ENCODE measurements at places on chromosomes 2 and 18.

DNA sequence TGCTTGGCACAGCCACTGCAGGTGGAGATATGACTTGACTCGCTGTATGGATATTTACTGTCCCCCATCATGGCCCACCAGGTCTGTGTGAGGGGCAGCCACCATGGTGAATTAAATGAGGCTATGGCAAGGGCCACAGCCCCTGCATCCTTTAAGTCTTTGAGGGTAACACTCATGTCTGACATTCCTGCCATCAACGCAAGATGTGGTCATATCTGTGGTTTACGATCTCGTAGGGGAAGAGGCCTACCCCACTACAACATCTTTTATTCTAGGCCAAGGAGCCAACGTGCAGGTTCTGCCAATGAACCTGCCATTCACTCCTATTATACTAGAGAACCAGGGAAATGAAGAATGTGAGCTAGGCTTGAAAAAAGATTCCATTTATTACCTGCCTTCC is 381.6 kb upstream of the ID2 start:
- no peak for DNase-seq

- no peak for DNase-seq
Observed at GRCh38 chr2:231017231-231017598, 20.1 kb upstream of the C2orf72 start.

- DNase-seq: no peak
Observed at GRCh38 chr2:58992062-58992706, 751.1 kb upstream of the FANCL start.

GRCh38 chr2:217902379-217903141 is 100.2 kb downstream of the TNS1 start:
- DNase-seq: no peak

DNA sequence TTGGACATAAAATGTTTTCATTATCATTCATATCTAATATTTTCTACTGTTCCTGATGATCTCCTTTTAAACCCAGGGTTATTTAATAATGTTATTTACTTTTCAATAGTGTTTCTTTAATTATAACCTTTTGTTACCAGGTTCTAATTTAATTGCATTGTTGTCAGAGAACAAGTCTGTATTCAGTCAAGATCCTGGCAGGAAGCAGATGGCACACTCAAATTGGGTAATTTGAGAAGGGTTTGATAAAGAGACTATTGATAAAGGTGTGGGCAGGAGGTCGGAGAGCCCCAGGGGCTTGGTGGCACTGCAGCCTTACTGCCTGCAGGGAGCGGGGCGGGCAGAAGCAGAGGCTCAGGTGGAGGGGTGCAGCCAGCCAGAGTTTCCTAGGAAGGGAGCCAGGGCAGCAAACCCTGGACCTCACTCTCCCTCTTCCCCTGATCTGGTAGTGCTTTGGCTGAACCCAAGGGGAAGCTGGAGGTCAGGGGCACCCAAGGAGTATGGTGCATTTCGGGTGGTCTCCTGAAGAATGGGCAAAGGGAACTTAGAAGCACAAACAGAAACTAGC is 2.3 kb upstream of the KIF1A start:
- DNase-seq: no peak

DNA sequence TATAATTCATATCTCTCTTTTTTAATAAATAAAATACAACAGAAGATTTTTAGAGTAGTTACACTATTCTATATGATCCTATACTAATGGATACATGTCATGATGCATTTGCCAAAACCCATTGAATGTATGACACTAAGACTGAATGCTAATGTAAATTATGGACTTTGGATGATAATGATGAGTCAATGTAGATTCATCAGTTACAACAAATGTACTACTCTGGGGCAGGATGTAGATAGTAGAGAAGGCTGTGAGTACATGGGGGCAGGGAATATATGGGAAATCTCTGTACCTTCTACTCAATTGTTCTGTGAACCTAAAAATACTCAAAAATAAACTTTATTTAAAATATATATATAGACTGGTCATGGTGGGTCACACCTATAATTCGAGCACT is 45.6 kb upstream of the NEDD4L start:
- DNase-seq: no peak

GRCh38 chr2:131031875-131032274 is 61.4 kb downstream of the FAM168B start:
- DNase-seq: no peak

DNA sequence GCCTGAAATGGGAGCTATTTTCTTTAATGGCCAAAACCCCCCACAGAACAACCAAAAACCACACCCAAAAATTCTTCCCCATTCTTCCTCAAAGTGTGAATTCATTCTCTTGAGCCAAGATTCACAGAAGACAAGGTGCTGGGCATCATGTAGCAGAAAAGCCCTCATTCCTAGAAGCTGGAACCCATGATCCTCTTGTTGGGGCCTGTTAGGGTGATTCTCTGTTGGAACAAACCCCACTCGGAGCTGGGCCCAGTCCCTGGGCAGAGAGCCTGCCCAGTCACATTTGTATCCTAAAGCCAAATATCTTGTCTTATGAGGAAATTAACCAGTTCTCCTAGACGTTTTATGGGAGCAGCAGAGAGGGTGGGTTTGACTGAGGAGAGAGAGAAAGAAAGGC is 22.8 kb upstream of the VPS4B start:
- DNase-seq: no peak

GRCh38 chr2:26189123-26189522 is 16.2 kb downstream of the GAREM2 start:
- DNase-seq: no peak

DNA sequence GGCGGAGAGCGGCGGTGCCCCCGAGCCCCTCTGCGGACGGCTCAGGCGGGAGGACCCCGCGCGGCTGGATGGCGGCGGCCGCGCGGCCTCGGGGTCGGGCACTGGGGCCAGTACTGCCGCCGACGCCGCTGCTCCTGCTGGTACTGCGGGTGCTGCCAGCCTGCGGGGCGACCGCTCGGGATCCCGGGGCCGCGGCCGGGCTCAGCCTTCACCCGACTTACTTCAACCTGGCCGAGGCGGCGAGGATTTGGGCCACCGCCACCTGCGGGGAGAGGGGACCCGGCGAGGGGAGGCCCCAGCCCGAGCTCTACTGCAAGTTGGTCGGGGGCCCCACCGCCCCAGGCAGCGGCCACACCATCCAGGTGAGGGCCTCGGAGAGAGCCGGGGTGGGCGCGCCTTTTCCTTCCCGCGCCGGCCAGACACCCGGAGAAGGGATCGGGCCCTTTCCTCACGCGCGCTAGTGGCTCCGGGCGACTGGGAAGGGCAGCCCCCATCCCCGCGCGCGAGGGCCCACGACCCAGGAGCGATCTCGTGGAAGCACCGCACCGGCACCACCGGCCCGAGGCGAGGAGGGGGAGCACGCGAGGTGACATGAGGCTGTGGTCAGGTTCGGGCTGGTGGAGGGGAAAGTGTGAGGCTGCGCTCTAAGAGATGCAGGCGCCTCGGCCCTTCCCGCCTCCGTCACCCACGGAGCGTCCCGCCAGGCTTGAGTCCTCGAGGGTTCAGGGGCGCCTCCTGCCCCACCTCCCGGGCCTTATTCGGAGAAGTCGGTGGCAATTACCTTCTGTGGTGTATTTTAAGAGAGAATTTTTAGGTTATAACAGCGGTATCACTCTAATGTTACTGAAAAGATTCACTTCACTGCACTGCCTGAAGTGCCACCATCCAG is 607 bp downstream of the LAMA3 start:
- DNase-seq: no peak

GRCh38 chr18:34626404-34627136 is 83.5 kb upstream of the DTNA start:
- no peak for DNase-seq

DNA sequence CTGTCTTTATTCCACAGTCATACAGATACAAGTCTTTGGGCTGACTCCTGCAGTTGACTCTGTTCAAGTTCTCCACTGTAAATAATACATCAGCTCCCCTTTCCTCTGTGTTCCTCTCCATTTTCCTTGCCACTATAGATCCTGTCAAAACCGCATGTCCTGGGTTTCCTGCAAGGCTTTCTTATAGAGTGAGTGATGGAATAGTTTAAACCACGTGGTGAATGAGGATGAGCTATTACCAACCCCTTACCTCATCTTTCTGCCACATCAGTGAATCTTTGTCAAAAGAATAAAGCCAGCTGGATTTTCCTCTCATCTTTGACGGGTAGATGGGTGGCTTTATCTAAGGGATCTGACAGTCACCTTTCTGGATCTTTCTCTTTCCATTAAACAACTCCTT is 3.9 kb upstream of the GALNT14 start:
- no peak for DNase-seq

DNA sequence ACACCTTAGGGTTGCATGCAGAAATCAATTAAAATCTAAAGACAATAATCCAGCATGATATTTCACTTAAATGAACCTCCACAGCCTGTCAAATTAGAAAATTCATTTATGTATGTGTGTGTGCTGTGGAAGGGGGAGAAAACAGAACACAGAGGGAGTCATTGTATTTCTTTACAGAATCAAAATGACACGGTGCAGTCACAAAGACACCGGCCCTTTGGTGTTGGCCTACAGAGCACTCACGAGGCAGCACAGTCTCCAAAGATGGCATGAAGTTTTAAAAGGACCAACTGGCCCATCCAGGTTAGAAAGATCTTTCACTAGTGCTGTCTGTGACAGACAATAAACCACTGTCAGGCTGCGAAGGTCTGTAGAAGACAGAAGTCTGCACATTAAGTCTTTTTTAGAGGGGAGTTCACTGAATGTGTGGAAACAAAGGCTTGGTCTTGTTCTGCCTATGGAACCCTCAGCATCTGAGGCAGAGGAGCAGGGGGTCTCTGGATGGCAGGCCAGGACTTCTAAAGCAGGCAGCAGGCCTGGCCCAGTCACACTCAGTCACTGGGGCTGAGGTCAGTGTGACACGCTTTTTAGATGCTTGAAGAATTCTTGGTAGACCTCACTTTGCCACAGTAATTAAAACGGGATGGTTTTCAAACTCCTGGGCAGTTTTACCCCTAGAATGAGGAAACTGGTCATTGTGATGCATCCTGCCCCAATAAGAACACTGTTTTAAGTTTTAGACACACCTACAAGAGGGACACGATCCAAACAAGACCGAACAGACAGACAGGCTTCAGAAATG is 184.9 kb downstream of the AFF3 start:
- no peak for DNase-seq

- DNase-seq: no peak
Observed at GRCh38 chr2:21643180-21643579, 519.4 kb downstream of the TDRD15 start.

DNA sequence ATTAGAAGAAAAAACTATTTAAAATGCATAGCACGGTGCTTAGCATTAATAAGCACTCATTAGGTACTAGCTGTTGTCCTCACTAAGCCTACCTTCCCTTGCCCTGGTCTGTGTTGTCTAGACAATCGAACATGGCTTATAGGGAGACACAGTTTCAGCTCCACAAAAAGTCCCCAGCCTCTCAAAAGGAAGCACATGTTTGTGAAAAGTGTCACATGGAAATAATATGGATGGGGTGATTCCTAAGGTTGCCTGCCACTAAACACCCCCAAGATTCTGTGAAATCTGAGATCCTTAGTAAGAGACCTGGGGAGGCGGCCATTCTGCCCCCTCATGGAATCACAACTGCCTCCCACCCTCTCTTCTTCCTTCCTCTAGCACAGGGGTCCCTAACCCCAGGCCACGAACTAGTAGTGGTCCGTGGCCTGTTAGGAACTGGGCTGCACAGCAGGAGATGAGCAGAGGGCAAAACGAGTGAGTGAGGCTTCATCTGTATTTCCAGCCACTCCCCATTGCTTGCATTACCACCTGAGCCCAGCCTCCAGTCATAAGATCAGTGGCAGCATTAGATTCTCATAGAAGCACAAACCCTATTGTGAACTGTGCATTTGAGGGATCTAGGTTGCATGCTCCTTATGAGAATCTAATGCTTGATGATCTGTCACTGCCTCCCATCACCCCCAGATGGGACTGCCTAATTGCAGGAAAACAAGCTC is 59.6 kb upstream of the NDUFV2 start:
- DNase-seq: no peak

- DNase-seq: no peak
Observed at GRCh38 chr2:127024769-127025358, 82.1 kb downstream of the BIN1 start.

DNA sequence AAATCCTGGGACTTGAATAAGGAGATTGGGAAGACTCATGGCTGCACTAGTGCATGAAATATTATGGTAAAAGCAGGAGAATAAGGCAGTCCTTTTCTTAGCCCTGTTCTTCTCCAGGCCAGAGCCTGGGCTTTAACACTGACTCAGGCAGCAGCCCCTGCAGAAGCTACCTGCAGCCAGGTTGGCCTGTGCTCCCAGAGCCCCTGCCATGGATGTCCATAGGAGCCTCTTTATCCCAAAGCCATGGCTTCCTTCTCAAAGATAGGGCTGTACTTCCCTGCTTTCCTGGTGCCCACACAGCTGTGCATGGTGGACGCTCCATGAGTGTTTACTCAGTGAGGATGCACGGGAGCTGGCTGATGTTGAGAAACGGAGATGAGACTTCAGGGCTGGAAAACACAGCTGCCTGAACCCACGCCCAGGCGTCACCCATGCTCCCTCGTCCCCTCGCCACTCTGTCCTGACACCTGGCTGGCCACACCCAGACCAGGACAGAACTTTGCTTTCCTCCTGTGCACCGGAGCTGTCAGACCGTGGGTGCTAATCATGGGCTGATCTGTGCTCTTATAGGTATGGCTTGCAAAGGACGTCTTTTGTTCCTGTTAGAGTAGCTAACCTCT is 135.5 kb downstream of the GLI2 start:
- no peak for DNase-seq

DNA sequence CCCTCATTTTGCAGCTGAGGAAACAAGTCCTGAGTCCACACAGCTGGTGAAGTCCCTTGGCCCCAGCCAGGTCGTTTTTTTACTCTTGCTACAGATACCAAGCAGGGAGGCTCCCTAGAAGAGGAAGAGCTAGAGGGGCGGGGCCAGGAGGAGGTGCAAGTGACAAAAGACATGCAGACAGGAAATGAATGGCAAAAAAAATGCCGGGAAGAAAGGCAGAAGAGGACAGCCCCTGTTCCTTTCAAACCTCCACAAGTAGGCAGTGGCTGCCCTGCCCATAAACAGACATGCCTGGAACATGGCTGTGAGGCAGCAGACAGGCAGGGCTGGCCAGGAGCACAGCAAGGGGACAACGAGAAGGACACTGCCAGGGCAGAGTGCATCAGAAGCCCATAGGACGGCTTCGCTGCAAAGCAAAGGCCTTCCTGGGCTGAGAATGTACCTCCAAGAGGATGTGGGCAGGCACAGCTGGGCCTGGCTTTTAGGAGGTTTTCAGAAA is 108.7 kb downstream of the ZBTB7C start:
- DNase-seq: no peak

DNA sequence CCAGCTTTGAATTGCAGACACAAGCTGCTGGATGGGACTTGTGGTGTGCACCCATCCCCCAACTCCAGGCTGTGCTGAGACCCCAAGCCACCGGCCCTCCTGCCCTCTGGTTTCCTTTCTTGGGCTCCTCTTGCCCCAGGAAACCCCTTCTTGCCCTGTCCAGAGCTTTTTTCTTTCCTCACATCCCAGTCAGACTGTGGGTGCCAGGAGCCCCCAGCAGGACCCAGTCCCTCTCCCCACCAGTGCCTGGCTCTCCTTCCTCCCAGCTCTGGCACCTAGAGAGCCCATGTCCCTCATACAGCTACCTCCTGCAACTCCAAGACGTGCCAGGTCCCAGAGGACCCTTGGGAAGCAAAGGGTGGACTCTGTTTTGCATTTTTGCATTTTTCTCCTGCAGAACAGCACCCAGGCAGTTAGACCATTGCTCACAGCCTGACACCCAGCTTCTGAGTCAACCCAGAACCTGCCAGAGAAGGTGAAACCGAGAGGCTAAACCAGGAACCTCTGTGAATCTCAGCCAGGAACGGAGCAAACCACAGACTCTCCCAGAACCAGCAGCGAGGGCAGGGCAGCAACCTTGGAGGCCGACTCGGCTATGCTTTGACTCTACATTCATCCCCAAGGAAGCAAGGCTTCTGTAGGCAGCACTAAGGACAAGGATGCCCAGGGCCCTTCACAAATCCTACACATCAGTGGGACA is 221.1 kb downstream of the ANAPC1 start:
- DNase-seq: no peak
